ENCODE measurements at places on chromosomes 4 and X.

GRCh38 chr4:67632492-67632891 lies 68.5 kb downstream of the UBA6 start:
- DNase-seq: no peak

- no peak for DNase-seq
These were observed 1.2 kb downstream of the AKAP17A start for GRCh38 chrX:1592470-1593142.

DNA sequence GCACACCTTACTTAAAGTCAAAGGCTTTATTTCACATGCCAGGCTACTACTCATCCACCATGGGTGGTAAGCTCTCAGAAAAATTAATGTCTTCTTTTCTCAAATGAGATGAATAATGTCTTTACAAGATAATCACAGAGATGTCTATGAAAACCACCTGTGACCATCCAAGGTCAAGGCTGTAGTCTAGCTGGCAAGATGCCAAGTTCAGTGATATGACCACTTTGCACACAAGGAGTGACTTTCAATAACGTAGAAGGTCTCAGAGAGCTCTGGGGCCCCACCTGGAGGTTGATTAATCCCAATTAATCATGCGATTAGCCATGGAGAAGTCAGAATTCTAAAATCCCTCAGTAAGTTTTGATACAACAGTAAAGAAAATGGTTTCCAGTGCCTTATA lies 20.5 kb downstream of the ANOS1 start:
- no peak for DNase-seq

DNA sequence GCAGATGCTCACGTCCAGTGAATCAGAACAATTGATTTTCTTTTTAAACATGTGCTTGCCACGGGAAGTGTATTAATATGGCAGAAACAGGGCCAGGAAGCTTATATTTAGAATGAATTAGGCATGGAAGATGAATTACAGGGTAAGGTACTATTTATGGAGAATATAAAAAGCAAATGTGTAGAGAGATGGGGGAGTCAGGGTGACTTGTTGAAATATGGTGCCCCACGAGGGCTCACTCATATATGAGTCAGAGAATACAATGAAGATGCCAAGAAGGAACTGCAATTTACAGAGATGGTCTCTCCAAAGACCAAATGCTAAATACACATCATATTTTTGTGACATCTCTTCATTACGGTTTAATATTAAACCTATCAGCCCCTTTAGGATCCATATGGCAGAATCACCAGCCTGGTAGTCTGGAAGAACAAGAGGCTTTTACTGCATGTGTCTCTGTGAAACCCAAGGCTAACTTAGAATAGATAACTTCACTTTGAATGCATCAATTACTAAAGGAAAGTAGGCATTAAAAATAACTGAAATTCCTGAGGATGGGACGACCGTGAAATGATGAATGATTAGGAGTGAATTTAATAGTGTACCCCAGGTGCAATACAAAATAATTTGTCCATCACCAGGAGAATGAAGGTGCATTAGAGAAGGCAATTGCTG lies 385.3 kb downstream of the ARHGAP24 start:
- no peak for DNase-seq

GRCh38 chrX:106467422-106467821 lies 144.4 kb upstream of the RADX start:
- no peak for DNase-seq

DNA sequence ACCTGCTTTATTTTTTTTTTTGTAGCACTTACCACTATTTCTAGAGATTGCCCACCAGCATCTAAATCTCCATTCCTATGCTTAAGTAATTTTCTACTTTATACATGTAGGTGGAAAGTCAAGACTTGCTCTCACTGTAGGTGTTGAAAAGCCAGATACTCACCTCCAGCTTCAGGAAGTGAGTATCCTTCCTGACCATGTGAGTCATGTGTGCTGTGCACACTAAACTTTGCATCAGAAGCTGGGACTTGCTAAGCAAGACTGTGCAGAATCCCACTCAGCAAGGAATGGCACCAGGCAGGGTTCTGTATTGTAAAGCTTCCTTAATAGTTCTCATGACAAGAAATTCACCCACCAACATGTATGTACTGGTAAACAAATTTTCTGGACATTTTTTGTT lies 151.8 kb downstream of the POU4F2 start:
- no peak for DNase-seq
